ENCODE measurements at places on chromosomes 6 and 20. TPM values are rescaled to one million over a fixed set of nuclear protein-coding genes. Genes with fewer than 3 reads are reported as not detected.

The POPDC3 gene
- 18.6 TPM for polyA plus RNA-seq

The ENPP4 gene
- 1.8 TPM for polyA plus RNA-seq

- DNase-seq, result peak; percentile 22
These were observed 23.5 kb downstream of the TOX2 start for GRCh38 chr20:43938017-43938655.

GRCh38 chr20:35144694-35145093 is 2.4 kb downstream of the EDEM2 start:
- no peak for DNase-seq

DNA sequence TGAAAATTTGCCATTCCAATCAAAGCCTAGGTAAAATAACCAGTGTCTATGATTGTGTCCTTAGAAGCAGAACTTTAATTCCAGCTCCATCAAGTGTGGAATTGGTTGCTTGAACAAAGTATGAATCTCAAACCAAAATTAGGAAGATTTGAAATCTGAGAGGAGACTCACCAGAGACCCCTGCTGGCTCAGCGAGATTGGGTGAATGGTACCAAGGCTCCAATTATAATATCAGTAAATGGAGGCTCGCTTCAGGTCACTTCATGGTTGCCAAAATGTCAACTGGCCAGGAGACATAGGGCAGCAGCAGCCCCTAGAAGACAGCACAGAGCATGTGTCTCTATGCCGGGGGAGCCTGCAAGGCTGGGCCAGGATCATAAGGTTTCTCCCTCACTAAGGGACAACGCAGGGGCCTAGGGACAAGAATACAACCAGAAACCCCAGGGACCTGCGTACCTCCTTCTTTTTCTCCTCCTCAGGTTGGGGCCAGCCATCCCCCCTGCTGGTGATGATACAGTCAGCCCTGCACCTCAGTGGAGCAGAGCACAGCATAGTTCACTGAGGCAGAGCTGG is 14.0 kb downstream of the RBL1 start:
- peak; percentile 6 for DNase-seq

DNA sequence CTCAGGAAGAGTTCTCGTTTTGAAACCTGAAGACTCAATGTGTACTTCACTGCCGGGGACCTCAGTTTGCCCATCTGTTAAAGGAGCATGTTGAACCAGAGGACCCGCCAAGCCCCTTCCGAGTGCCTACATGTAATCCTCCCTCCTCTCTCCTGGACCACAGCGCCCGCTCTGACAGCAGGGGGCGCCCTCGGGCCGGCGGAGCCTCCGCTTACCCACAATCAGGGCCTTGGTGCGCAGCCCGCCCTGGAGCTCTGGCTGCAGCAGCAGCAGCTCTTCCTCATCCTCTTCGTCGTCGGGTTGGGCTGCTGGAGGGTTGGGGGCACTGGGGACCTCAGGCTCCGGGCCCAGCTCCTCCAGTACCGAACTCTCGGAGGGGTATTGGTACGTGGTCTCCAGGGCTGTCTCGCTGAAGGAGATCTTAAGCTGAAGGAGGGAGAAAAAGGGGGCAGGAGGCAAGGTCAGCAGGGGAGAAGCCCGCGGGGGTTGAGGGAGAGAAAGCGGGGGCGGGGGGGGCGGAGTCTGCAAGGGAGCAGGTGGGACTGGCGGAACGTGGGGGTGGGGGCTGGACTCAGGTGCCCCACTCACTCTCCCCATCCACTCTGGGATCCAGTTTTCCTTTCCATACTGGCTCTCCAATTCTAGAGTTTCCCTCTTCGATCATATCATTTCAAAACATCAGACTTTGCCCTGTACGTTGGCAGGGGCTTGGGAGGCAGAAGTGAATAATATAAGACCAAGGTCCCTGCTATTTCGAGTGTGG is 6.3 kb upstream of the DHX16 start:
- DNase-seq, result peak; percentile 69

DNA sequence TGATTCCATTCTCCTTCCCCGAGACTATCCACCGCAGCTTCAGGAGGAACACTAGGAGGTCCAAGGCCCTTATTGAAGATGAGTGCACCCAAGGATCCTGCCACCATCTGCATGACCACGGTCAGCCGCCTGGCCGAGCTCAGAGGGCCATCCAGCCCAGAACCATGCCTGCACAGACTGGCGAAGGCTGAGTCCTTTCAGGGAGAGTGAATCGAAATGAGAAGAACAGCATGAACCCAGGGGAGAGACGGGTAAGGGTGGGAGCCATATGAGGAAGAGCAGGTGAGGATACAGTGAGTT is 26.3 kb downstream of the SERPINB6 start:
- no peak for DNase-seq

DNA sequence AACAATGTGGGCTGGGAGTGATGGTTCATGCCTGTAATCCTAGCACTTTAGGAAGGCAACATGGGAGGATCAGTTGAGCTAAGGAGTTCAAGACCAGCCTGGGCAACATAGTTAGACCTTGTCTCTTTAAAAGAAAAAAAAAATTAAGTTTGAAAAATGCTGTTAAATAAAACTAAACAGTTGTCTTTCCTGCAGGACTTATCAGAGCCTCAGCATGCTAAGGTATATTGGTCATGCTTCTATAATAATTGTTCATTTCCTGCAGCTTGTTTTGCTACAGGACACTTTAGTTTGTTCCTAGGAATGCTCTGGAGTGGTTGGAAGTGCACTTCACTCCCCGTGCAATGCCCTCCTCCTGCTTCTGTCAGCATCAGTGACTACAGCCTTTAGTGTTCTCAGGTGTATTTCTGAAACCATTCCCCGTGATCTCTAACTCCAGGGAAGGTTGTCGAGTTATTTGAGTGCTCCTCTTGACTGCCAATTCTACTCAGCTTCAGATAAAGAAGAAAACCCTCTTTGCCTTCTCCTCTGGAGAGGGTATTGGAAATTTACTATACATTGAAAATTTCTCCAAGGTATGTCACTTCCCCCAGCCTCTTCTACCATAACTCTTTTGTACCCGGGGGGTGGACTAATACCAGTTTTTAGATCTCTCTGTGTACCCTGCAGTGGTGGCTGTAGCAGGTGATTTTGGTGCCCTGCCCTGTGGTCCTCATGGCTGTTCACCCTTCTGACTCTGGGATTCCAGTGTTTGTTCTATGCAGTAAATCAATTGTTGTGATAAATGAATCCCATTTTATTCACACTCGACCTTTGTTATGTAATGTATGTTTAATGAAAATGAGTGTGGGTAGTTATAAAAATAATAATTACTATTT is 33.8 kb downstream of the NHLRC1 start:
- no peak for DNase-seq

- no peak for DNase-seq
These were observed 252.0 kb downstream of the SOX4 start for GRCh38 chr6:21845439-21846140.

- no peak for DNase-seq
These were observed 25.4 kb upstream of the FOXF2 start for GRCh38 chr6:1363729-1364572.

GRCh38 chr6:13712599-13712898 is 914 bp upstream of the RANBP9 start:
- peak; percentile 52 for DNase-seq

DNA sequence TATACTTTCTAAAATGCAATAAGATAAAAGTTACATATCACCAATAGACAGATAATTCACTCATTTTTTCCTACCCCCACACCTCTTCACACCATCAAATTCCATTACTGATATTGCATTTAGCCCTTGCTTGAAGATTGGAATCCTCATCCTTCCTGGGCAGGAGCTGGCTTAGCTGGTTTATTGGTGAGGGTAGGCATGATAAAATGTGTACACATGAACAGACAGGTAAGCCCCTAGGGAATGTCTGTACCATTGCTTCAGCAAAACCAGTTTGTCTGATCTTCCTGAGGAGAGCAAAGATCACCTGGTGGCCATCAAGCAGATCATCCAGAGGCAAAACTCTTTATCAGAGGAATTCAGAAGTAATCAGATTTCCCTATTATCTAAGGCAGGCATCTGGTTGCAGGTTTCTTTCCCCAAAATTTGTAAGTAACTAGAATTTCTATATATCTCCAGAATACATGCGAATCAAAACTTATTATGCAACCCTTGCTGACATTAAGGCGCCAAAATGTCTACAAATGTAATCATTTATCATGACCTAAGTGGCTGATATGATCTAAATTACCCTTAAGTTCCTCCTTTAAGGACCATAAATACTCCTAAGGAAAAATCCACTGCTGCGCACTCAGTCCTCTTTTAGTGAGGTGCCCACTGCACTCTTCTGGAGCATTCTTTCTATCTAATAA is 6.6 kb upstream of the FABP7 start:
- no peak for DNase-seq

- no peak for DNase-seq
These were observed 6.4 kb upstream of the TXNDC5 start for GRCh38 chr6:7916959-7917358.

The HEY2 gene
- not detected for polyA plus RNA-seq

The LGSN gene
- not detected for polyA plus RNA-seq

DNA sequence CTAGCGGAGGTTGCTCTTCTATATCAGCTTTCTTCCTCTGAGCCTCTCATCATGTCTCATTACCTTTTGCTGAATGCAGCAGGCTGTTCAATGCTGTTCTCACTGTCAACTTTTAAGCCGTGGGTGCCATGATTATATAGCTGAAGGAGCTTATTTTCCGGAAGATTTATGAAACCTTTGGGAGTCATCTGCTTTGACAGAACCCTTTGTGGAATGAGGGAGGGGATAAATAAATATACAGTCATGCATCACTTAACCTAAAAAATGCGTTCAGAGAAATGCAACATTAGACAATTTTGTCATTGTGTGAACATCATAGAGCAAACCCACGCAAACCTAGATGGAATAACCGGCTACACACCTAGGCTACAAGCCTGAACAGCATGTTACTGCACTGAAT is 102.2 kb upstream of the AKAP12 start:
- peak; percentile 38 for DNase-seq

GRCh38 chr6:118872318-118872717 is 21.6 kb upstream of the ASF1A start:
- no peak for DNase-seq

The ALDH8A1 gene
- polyA plus RNA-seq, result 0.11 TPM

The PTGIS gene
- 6.8 TPM for polyA plus RNA-seq

The KIF6 gene
- 0.28 TPM for polyA plus RNA-seq

GRCh38 chr6:168864541-168865460 is 388.8 kb downstream of the THBS2 start:
- no peak for DNase-seq

GRCh38 chr6:23620911-23621401 is 505.1 kb upstream of the NRSN1 start:
- peak; percentile 72 for DNase-seq

DNA sequence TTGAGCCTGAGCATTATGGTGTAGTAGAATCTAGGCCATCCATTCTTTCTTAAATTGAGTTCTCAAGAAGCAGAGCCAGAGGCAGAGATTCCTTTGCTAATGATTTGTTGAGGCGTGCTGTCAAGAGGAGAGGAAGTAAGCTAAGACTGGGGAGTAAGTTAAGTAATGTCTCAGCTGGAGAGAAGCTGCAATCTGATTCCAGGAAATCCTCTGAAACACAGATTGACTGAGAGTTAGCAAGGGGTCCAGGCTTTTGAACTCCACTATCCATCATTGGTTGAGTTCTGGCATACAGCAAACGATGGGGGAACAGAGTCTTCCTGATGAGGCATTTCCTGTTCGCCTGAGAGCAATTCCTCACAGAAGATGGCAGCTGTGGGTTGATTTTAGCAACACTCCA is 207.4 kb upstream of the RAB32 start:
- peak; percentile 77 for DNase-seq

GRCh38 chr20:24339210-24339641 is 130.2 kb upstream of the SYNDIG1 start:
- DNase-seq, result peak; percentile 1

DNA sequence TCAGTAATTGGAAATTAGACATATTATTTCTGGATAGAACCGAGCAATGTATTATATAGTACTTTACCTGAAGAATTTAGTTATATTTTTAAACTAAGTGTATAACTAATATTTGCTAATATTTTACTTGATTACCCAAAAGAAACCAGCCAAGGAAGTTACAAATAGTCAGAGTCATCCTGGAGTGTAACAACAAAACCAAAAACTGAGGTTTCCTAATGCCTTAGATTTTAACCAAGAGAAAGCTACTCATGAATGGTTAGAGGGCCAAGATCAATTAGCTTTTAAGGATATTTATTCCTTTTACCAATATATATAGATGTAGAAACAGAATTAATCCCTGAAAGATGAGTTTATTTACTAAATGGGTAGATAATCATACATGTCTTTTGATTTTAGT is 26.0 kb downstream of the TAB2 start:
- DNase-seq, result no peak

Measured in fibroblast of lung (primary cell).